ENCODE measurements at places on chromosomes 2 and 18.

DNA sequence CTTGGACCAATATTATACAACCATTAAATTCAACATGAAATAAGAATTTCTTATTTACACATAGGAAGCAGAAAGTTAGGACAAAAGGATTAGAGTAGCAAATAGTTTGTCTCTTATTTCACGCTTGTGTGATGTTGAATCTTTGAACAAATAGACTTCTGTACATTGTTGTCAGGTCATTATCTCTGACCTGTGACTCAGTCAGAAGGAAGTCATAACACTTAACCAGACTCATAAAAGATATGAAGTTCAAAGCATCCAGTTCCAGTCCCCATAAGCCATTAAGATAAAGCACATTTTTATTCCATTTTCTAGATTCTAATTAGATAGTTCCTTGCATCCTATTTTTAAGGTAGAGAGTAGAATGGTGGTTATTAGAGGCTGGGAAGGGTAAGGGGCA lies 130.8 kb downstream of the UPP2 start:
- no peak for DNase-seq

GRCh38 chr2:111697560-111697959 lies 186.4 kb downstream of the ANAPC1 start:
- no peak for DNase-seq

- no peak for DNase-seq
Observed at GRCh38 chr18:29982218-29982617, 1060.3 kb downstream of the DSC3 start.

DNA sequence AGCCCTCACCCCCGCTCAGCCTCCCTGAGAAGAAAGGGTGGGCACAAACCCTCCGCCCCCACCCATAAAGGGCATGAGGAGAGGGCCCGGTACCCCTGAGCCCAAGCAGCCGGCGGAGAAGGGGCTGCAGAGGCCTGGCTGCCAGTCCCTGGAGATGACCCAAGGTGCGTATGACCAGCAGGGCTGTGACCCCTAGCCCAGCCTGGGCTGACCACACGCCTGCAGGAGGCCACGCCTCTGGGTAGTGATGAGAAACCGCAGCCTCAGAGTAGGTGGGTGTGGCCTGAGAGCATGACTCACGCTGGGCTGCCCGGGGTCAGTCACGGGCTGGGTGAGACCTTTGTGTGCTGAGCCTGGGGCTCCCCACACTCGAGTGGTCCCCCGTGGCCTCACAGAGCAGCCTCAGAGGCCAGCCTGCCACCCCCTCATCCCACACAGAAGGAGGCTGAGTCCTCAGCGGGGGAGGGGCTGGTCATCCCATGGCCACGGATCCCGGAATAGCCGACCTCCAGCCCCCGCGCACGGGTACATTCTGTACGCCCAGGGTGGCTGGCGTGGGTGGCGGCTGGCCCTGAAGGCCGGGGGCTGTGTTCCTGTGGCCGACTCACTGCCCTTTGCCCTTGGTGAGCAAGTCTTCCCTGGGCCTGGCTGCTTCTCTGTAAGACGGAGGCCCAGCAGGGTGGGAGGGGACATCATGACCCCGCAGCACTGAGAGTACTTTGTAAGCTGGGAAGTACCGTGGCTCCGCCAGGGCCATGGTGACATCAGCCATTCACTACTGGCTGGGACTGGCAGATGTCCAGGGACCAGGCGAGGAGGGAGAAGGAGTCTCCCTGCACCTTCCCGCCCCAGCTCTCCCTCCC lies 110.8 kb upstream of the OTOS start:
- no peak for DNase-seq

GRCh38 chr18:1464444-1465217 lies 560.0 kb downstream of the ADCYAP1 start:
- no peak for DNase-seq

DNA sequence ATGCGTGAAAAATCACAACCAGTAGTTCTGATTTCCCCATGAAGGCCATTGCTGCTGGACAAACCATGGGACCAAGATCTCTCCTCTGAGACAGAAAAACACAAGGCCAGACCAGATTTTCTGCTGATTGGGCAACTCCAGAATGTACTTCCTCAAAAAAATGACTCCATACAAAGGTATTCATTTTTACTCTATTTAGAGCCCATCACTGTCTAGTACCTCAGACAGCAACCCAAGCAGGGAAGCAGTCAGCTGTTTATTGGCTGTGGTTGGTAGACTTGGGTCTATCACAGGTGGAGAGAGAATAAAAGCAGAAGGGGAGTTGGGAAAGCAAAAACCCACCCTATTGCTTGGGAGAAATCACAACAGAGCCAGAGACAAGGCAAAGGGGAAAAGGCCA lies 219.9 kb downstream of the PIK3C3 start:
- DNase-seq, result no peak

DNA sequence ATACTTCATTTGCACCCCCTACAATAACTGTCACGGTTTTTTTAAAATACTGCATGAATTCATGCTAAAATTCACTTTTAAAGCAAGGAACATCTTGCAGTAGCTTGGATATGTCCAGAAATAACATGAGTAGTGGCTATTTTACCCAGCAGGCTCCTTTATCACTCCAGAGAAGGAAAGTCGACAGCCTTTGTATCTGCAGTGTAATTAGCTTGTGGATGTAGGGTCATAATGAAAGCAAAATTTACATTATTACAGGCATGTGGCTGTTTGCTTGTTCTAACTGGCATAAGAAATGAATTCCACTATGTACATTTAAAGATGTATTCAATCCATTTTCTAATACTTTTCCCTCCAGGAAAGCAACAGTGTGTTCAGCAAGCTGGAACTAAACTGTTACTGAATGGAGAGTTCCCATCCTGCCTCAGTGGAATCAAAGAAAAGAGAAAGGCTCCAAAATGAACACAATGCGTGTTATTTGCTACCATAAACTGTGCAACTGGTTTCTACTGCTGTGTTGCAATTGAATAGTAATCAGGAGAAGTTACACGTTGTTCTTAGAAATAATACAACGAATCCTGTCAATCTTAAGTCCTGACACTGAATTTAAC lies 321.2 kb upstream of the VRK2 start:
- no peak for DNase-seq

DNA sequence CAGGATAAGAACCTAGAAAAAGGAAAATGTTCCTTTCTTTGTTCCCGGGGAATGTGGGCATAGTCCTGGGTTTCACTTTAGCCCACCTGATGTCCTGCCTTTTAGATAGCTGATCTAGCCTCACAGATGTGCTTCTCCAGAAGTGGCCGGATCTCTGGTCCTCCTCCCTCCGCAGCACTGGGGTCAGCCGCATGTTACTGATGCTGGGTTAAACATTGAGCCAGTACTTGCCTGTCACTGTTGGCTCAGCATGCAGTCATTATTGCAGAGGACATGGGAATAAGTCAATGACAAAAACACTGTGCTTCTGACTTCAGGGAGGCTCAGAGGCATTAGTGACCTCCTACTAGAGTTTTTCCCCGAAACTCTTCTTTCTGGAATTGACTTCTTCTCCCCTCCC lies 27.6 kb downstream of the NCK2 start:
- DNase-seq, result no peak

- no peak for DNase-seq
Observed at GRCh38 chr2:8506746-8507145, 175.1 kb upstream of the ID2 start.

DNA sequence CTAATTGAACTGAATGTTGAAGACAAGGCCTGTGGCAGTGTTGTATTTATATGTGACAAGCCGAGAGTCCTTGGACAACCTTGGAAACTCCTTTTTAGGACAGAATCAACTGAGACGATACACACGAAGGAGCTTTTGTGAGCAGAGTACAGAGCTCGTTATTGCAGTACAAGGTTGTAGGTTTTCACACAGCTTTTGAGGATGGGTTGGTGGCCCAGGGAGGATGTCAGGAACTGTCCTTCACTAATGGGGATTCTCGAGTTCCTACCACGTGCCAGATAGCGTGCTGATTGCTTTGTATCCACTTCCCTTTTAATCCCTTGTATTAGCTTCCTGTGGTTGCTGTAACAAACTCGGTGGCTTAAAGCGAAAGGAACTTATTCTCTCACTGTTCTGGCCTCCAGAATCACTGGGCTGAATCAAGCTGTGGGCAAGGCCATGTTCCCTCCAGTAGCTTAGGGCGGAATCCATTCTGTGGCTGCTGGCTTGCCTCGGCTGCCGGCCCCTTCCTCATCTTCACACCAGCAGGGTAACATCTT lies 20.2 kb downstream of the INPP4A start:
- DNase-seq, result no peak

- no peak for DNase-seq
Observed at GRCh38 chr2:205218056-205218455, 464.2 kb upstream of the NRP2 start.

DNA sequence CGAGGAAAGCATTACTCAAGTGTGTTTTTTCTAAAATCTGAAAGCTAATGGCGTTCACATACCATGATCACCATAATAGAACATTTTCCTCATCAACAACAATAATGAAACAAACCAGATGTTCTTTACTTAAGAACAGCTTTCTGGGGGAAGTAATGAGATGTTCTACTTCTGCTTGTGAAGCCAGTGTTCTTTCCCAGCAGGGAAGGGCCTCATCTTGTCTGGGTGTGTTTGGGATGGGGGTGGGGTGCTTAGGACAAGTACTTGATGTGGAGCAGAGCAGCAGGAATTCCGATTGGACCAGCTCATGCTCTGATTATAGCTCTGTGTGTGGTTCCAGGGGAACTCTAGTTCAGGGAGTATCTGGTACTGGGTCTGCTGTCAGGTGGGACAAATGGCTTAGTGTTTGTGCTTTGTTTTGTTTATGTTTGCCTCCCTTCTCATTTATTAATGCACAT lies 163.0 kb upstream of the NOSTRIN start:
- DNase-seq, result no peak

GRCh38 chr18:70246061-70246466 lies 40.6 kb upstream of the RTTN start:
- no peak for DNase-seq

DNA sequence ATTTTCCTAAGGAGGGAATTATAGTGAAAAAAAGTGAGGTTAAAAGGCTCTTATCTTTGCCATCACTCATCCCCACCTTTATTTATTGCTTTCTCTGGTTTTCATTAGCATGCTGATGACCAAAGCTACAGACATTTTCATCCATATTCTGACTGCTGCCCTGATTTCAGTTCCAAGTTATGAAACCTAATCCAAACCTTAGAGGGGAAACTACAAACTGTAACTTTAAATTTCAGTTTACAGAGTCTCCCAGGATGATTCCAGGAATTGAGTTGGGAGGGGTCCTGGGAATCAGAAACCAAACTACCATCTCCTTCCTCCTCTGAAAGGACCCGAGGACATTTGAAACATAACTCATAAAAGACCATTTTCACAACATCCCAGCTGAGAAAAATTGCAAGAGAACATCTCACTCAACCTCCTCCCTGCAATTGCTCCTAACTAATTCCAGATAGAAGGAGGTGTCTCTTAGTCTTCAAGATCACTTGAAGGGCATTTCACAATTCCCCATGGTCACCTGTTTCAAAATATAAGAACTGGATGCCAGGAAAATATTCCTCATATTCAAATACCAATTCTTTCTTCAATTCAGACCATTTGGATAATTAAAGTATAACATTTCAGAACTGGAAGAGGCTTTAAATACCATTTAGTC lies 520.6 kb downstream of the TNS1 start:
- no peak for DNase-seq

- DNase-seq, result no peak
Observed at GRCh38 chr2:174594456-174594855, 3.1 kb downstream of the WIPF1 start.

DNA sequence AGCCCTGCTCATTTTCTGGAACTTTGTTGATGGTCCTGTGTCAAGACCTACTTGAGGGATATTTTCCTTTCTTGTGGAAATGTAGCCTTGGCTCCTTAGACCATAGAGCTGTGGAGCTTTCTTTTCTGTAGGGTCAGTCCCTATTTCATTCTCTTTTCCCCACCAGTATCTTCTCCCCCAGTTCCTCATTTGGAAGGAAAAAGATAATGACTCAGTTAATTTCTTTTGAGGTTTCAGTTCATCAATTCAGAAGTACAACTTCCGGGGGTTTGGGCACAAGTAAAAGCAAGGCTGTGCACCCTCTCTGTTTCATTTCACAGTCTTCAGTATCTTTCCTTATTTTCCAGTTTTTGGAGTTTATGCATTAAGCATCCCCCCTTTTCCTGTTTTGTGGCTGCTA lies 70.7 kb downstream of the CDC42EP3 start:
- no peak for DNase-seq

DNA sequence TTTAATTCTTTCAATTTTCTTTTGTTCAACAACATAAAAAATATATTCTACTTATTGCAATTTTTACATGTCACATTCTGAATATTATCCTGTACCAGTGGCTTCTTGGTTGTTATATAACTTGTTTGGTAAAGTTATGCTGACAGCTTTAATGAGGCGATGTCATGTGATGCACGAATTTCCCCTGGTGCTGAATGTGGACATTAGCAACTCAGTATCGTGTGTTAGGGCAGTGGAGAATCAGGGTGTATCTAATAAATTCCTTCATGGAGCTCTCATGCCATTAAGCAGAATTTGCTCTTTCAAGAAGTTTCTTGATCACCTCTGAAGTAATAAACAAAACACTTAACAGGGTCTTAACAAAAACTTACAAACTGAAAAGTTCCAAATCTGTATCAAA lies 99.6 kb upstream of the DNMT3A start:
- DNase-seq, result no peak

- no peak for DNase-seq
Observed at GRCh38 chr2:18265614-18266586, 294.6 kb downstream of the RDH14 start.

All from NCI-H446 (cell line).